ENCODE measurements at places on chromosomes 12 and 14.

GRCh38 chr12:85872497-85873091, 1.5 kb upstream of the NTS start:
- H3K27me3 ChIP-seq = no peaks in the 10 kb centered on the region
- H3K4me1 ChIP-seq = no peaks in the 10 kb centered on the region
- no peak overlapping the region for H3K4me3 ChIP-seq
- H3K27ac ChIP-seq = no peak overlapping the region
- no peaks in the 10 kb centered on the region for H3K36me3 ChIP-seq

GRCh38 chr12:44158746-44159145, 322.9 kb downstream of the TMEM117 start:
- DNase-seq = no peak
- no peaks in the 10 kb centered on the region for H3K36me3 ChIP-seq
- H3K27me3 ChIP-seq = no peaks in the 10 kb centered on the region
- no peaks in the 10 kb centered on the region for H3K4me1 ChIP-seq
- no peak overlapping the region for H3K27ac ChIP-seq
- no peak overlapping the region for H3K4me3 ChIP-seq

GRCh38 chr12:93019975-93020630, 91.0 kb upstream of the EEA1 start:
- H3K27me3 ChIP-seq = peaks cover 6% of the 10 kb centered on the region
- DNase-seq = no peak
- H3K4me3 ChIP-seq = no peak overlapping the region
- H3K4me1 ChIP-seq = no peaks in the 10 kb centered on the region
- no peak overlapping the region for H3K27ac ChIP-seq
- no peaks in the 10 kb centered on the region for H3K36me3 ChIP-seq

DNA sequence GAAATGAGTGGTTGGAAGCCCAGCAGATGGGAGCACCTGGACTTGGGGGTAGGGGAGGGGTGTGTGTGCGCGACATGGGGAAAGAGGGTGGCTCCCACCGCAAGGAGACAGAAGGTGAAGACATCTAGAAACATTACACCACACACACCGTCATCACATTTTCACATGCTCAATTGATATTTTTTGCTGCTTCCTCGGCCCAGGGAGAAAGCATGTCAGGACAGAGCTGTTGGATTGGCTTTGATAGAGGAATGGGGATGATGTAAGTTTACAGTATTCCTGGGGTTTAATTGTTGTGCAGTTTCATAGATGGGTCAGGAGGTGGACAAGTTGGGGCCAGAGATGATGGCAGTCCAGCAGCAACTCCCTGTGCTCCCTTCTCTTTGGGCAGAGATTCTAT, 9.2 kb downstream of the GABARAPL1 start:
- no peak overlapping the region for H3K4me3 ChIP-seq
- peaks cover 58% of the 10 kb centered on the region for H3K36me3 ChIP-seq
- no peaks in the 10 kb centered on the region for H3K27me3 ChIP-seq
- H3K4me1 ChIP-seq = peaks cover 7% of the 10 kb centered on the region
- DNase-seq = no peak

DNA sequence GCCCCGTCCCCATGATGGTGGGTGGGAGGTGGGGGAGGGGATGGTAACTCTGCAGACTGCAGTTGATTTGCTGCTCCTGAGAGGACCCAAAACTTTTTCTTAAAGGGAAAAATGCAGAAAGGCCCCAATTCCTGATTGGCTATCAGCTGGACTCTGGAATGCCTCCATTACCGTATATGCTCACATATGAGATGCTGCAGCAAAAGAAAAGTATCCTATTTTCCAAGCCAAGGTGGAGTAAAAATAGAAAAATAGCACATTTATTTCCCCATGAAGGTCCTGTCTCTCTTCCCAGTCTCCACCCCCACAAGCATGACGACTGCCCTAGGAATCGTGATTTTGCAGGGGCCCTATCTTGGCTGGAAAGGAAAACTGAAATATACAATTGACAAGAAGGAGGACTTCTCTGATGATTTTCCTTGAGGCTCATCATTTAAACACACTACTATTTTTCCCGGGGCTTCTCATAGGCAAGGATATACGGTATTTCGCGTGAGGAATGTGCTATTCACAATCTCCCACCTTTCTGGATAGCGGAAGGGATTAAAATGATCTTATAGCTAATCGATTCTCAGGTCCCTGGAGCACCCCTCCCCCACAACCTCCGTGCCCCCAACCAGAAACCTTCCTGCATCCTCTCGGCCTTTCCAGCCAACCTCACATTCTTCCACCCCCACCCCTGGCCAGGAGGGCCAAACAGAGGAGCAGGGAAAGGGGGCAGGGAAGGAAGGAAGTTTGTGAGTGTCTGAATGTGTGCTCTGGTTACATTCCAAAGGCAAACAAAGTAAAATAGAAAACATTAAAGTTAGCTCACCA, 138.9 kb upstream of the CCND2 start:
- H3K4me1 ChIP-seq = peaks cover 6% of the 10 kb centered on the region
- no peak overlapping the region for H3K4me3 ChIP-seq
- H3K27ac ChIP-seq = no peak overlapping the region
- no peaks in the 10 kb centered on the region for H3K36me3 ChIP-seq

- H3K27ac ChIP-seq = no peak overlapping the region
- no peaks in the 10 kb centered on the region for H3K27me3 ChIP-seq
- no peaks in the 10 kb centered on the region for H3K36me3 ChIP-seq
- no peak for DNase-seq
- H3K4me1 ChIP-seq = peaks cover 15% of the 10 kb centered on the region
Measured at GRCh38 chr12:91923864-91924263, 221.8 kb downstream of the BTG1 start.

DNA sequence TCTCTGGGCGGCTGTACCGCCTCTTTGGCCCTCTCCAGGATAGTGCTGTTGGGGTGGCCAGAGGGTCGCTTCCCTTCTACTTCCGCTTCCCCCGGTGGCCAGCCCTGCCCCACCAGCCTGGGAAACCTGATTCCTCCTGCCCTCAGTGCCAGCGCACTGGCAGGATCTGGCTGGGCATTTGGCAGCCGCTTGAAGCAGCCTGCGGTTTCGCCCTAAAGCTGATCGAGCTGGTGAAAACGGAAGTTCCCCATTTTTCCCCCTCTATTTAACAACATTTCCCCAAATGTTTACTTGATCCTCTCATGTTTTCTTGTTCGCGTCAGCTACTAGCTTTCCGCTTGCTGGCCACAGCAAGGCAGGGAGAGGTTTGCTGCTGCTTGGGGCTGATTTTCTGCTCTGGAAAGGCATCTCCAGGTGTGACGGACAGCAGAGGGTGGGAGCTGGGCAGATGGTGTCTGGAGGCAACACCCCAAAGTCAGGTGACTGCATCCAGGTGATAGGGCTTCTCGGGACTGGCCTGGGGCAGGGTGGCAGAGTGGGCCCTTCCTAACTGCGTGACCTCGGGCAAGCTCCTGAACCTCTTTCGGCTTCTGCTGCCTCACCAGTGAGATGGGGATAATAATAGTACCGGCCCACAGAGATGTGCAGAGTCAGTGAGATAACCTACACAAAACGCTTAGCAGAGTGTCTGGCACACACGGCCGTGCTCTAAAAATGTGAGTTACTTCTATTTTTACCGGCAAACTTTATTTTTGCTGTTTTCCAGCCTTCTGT, 53.1 kb downstream of the TSPAN9 start:
- H3K27ac ChIP-seq = no peak overlapping the region
- DNase-seq = no peak
- H3K4me3 ChIP-seq = peak overlapping the region; percentile 45
- peaks cover 13% of the 10 kb centered on the region for H3K4me1 ChIP-seq

- peaks cover 43% of the 10 kb centered on the region for H3K27me3 ChIP-seq
- no peaks in the 10 kb centered on the region for H3K4me1 ChIP-seq
- H3K27ac ChIP-seq = no peak overlapping the region
- H3K4me3 ChIP-seq = no peak overlapping the region
Measured at GRCh38 chr12:115898670-115899069, 378.8 kb downstream of the MED13L start.

DNA sequence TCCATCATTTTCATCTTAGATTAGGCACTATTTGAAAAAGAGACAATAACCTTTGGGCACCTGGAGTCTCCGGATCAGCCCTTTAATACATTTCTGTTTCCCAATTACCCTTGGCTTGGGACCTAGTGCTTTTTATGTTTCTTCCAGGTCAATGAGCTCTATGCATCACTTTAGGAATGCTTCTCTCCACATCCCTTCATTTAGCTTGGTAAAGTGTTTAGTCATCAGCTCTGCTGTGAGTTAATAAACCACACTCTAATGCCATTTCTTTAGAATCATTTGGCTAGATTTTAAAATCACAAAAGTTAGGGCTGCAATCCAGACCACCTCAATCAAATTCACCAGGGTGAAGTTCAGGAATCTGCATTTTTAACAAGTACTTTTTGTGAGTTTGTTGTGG, 41.7 kb downstream of the RASSF9 start:
- H3K4me1 ChIP-seq = no peaks in the 10 kb centered on the region
- H3K27ac ChIP-seq = no peak overlapping the region
- DNase-seq = no peak
- H3K27me3 ChIP-seq = no peaks in the 10 kb centered on the region
- no peaks in the 10 kb centered on the region for H3K36me3 ChIP-seq
- H3K4me3 ChIP-seq = no peak overlapping the region

- DNase-seq = no peak
- H3K4me1 ChIP-seq = peaks cover 50% of the 10 kb centered on the region
- H3K27ac ChIP-seq = peak overlapping the region; percentile 30
- peaks cover 27% of the 10 kb centered on the region for H3K36me3 ChIP-seq
Measured at GRCh38 chr12:64627771-64628170, 17.5 kb downstream of the RASSF3 start.

Measured in effector memory CD8-positive, alpha-beta T cell (primary cell).